ENCODE measurements at places on chromosomes 3 and 15.

DNA sequence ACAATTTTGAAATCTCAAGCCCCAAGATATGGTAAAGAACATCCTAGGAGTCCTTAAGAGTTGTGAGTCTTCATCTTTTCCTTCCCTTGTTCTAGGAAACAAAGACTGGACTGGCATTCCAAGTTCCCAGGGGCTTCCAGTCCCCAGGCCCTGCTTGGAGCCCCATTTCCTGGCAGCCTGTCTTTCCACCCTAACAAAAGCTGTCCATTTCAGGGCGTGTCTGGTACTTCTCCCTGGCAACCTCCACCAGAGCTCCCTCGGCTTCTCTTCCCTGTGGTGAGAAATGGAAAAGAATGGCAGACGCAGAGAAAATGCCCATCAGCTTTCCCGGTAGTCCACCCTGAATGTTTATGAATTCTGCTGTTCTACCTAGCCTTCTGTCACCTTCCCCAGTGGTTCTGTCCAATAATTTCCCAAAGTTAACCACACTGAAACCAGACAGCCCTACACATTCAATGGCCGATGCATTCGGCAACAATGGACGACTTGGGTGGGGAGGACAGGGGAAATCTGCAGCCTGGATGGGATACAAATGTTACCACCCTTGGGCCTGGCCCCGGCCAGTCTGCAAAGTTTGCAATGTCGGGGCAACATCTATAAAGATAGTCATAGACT lies 6.8 kb downstream of the RAB6B start:
- no peak for DNase-seq

- no peak for DNase-seq
Observed at GRCh38 chr3:185847506-185847905, 22.7 kb upstream of the IGF2BP2 start.

GRCh38 chr3:10273702-10274305 lies 18.9 kb downstream of the GHRL start:
- no peak for DNase-seq

DNA sequence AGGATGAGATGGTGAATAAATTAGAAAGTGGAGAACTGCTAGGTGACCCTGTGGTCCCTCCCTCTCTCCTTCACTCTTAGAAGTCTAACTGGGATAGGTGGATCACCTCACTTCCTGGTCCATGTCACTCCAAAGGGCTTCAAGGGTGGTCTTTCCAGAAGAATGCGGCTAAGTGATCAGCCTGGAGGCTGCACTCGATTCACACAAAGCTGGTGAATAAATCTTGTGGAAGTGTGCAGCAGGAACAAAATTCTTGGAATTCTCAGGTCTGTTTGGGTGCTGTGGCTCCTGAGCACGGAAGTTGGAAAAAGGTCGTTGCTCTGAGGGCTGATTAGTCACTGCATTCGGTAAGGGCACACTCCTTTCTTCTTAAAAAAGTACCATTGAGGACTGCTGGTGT lies 46.3 kb downstream of the GASK1A start:
- no peak for DNase-seq

- no peak for DNase-seq
Observed at GRCh38 chr15:22845289-22845900, 6.9 kb downstream of the NIPA2 start.

GRCh38 chr3:178205740-178206139 lies 330.5 kb upstream of the KCNMB2 start:
- DNase-seq, result no peak

GRCh38 chr3:195094191-195094921 lies 176.6 kb downstream of the XXYLT1 start:
- DNase-seq, result no peak

DNA sequence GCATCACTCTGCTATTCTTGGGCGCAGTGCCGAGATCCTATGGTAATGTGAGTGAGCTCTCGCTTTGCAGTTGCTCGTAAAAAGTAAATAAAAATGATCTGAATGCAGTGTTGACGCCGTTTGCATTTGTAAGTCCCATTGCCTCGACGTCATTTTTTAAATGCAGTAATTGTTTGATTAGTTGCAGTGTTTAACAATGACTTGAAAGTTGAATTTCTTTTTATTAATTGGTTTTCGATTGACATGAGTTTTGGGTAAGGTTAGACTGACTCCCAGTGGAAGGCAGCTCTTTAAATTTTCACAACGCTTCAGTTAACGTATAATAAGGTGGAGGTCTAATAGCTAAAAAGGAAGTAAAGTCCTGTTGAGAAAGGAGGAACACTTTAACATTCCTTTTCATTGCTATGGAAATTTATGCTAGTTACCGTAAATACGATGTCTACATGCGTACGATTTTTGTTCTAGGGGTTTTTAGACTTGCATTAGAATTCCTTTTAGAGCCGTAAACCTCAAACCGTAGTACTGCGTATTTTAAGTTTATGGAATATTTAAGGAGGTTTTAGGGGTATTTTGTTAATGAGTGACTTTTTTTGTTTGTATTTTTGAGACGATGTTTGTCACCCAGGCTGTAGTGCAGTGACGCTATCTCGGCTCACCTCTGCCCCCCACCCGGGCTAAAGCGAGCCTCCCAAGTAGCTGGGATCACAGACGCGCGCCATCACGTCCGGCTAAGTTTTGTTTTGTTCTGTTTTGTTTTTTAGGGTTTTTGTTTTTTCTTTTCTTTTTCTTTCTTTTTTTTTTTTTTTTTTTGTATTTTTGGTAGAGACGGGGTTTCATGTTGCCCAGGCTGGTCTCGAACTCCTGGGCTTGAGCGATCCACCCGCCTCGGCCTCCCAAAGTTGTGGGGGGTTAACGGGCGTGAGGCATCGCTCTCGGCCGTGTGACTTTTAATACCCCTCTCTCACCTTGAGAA lies 1.4 kb downstream of the MORF4L1 start:
- DNase-seq, result no peak

DNA sequence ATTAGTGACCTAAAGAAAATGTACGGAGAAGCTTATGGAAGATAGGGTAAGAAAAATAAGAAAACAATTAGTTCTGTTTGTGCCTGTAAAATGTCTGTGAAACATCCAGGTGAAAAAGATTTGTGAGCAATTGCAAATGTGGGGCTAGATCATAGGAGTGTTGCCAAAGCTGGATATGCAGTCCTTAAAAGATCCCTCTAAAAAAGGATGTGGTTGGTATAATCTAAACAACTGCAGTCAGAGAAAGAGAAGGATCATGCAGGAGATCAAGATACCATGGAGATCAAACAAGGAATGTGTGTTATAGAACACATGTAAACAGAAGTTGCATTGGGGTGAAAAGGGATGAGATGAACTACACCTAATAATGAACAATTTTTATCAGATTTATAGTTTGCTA lies 116.8 kb downstream of the ALCAM start:
- no peak for DNase-seq

- DNase-seq, result no peak
Observed at GRCh38 chr3:47578119-47578632, 489 bp downstream of the CSPG5 start.
